Activated CD4-positive, alpha-beta T cell treated with anti-CD3 and anti-CD28 coated beads, Interleukin-2, amount 50 U/mL, for 48 hours (primary cell): ENCODE measurements at places on chromosomes 7 and 10.

DNA sequence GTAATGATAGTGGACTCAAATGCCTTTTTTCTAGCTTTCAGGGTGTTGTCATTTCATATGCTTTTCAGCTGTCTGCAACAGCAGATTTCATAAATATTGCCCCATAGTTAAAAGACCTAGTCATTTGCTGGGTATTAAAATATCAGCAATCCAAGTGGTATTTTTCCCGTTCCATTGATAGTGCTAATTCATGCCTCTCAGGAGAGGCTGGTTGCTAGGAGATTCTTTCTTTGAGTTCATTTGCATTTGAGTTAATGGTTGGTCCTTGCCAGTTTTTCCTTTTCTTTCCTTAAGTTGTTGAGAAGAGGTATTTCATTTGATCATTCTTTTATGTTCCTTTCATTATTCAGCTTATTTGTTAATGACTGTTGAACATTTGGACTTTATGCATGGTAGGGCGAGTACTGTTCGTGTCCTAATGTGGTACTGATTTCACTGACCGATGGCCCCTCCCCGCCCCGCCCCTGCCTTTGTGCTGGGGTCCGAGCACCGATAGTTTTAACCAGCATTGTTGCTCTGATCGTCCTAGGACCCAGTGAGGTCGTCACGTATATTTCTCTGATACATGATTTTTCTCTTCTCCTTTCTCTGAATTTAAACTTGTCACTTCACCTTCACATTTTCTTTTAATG lies 128.6 kb downstream of the CCNY start:
- DNase-seq, result no peak

GRCh38 chr7:112214883-112215282 lies 8.4 kb downstream of the ZNF277 start:
- no peak for DNase-seq

DNA sequence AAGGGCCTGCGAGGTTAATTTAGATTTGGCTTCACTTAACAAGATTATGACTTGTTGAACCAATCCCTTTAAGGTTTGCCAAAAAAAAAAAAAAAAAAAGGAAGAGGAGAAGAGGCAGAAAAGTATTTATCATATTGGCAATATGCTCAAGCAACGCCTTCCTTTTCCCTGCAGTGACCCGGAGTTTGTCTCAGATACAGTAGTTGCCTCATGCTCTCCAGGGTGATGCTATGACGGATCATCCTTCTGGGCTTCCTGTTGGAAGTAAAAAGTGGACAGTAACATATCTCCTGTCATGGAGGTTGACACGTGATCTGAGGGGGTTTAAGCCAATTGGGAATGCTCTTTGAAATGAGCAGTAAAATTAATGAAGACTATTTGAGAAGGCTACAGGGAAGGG lies 117.3 kb downstream of the BMPER start:
- no peak for DNase-seq

DNA sequence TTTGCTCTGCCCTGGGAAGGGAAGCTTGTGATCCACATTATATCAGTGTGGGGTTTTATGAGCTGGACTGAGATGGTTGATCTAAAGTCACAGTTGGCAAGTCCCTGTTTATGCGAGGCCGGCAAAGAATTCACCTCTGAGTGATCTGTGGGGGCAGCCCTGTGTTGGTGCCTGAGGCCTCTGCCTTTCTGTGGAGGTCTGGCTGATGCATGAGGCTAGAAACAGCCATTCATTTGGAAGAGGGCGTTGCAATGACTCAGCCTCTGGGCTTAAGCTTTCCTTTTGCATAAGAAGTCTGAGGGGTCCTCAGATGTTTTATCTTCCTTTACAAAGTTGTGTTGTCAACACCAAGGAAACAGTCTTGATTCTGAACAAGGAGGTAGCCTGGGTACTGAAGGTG lies 126.9 kb downstream of the MGMT start:
- DNase-seq, result no peak

DNA sequence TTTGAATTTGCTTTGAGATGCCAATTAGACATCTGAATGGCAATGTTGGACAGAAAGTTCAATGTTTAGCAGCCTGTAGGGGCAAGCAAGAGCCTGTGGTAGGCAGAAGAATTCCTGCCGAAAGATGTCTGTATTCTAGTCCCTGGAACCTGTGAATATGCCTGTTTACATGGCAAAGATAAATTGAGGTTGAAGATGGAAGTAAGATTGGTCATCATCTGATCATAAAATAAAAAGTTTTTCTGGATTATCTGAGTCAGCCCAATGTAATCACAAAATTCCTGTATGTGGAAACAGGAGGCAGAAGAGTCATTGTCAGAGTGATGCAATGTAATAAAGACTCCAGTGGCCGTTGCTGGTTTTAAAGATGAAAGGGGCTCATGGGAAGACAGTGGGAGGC lies 430.5 kb downstream of the MDFIC start:
- no peak for DNase-seq

- no peak for DNase-seq
Observed at GRCh38 chr7:27110186-27111031, 7.9 kb upstream of the HOXA2 start.

GRCh38 chr7:154918266-154918665 lies 84.7 kb downstream of the PAXIP1 start:
- DNase-seq, result no peak

DNA sequence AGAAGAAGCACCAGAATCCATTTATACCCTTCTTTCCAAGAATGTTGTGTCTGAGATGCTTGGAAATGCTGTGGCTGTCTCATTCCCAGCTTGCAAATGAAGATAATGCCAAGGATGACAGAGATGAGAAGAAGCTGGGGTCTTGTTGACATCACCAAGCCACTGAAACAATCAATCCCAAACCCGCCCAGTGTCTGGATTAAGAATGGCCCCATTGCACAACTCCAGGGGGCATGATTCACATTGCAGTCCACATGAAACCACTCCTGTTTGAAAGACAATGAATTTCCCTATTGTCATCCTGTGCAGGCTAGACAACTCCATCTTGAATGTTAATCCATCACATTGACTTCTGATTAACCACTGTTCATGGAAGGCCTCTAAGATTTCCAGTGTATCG lies 28.6 kb downstream of the SORBS1 start:
- no peak for DNase-seq

DNA sequence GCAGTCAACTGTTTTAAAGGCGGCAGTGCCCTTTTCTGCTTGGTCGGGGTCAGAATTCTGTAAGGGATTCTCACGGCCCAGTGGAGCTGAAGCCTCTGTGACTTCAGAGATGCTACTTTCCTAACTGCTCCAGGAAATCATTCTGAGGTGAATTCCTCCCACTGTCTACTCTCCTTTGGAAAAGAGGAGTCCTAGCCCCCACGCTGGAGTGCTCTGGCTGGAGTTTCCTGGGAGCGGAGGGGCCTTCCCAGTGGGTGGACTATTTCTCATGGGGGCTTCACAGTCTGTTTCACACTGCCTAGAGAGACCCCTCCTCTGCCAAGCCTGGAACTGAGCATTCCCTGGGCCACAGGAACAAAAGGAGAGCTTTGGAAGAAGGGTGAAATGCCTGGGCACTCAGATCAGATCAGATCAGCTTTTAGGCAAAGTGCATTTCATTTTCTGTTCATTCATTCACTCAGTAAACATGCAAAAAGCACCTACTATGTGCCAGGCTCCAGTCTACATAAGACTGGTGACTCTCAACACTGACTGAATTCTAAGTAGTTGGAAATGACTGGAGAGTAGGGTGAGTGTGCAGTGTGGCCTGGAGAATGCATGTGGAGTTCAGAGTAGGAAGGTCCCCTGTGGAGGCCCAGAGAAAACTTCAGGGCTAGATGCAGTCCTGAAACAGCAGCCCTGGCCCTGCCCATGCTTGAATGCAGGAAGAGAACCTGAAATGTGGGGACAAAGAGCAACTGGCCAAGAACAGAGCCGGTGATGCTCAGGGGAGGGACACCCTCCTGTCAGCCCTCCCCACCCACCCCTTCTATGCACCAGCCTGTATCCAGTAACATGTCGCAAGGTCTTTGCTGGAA lies 12.2 kb downstream of the ZNF488 start:
- DNase-seq, result no peak

- DNase-seq, result no peak
Observed at GRCh38 chr7:94838717-94839116, 68.7 kb upstream of the PPP1R9A start.

GRCh38 chr7:151308791-151309190 lies 32.8 kb upstream of the NUB1 start:
- DNase-seq, result no peak

DNA sequence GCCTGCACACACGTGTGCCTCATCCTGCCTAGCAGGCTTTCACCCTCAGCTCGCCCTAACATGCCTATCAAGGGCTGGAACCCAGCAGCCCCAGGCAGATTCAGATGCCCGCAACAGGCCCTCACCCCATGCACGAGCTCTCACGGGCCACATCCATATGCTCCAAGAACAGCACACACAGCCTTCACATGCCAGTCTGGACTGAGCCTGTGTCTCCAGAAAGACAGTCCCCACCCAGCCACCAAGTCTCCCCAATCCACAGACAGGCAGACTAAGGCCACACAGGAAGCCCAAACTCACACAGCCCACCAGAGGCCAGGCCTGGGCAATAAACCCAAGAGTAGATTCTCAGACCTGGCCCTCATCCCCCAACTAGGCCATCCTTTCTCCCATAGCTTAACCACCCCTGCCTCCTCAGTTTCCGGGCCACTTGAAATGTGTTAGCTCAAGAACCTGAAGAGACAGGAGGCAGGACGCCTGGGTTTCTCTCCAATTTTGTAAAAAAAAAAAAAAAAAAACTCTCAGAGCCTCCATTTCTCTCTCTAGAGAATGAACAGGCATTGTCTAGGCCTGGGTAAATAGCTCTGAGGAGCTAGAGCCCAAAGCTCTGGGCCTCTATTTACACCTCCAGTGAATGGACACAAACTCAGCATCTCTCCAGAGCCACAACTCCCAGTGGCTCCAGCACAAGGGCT lies 6.8 kb downstream of the LDB1 start:
- peak; percentile 19 for DNase-seq

DNA sequence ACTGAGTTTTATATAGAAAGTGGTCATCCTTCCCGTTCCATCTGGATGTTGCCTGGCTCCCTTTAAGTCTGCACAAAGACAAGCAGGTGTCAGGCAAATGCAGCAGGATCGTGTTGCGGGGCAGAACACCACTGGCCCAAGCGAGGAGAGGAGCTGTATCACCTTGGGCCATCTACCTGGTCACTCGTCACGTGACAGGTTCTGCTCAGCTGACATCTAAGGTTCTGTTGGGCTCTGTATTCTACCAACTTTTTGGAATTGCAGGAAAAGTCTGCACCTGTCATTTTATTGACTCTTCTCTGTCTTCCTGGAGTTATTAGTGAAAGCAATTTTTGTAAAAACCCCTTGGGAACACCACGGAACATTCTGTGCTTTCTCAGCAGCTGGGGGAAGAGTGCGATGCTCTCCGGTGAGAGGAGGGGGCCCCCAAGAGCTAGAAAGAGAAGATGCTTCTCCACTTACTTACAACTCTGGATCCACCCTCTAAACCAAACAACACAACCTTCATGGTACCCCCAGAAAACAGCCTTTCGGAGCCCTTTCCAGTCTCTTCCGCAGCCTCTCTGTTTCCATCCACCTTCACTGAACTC lies 83.4 kb upstream of the NMT2 start:
- DNase-seq, result no peak

DNA sequence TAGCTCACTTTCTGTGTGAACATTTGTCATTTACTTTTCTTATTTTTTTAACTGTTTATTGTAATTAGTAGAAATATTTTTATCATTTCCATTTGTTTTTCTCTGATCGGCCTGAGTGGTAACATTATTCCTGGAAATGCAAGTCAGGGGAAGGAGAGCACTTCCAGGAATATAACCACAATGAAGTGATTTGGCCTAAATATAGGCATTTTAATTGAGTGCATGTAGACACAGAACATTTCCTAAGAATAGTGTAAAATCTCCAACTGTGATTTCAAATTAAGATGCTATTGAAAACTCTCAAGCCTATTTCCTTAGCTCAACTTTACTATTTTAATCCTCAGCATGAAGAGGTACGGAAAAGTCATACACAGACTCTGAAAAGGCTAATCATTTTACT lies 86.5 kb upstream of the SKAP2 start:
- no peak for DNase-seq

DNA sequence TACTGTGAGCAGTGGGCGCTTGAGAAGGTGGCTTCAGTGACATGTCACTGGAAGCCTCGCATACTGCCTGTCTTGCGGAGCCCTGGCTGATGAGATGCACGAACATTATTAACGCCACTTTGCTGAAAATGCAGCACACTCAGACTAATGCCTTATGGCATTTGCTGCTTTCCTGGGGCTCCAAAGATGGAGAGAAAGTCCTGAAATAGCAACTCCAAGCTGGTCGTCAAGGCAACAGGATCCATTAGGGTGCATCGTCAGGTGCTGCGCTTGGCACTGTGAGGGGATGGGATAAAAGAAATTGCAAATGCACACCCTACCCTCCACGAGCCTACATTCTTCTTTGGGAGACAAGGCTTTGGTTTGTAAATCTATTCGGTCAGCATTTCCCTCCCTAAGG lies 592.5 kb downstream of the TYW1 start:
- DNase-seq, result no peak

DNA sequence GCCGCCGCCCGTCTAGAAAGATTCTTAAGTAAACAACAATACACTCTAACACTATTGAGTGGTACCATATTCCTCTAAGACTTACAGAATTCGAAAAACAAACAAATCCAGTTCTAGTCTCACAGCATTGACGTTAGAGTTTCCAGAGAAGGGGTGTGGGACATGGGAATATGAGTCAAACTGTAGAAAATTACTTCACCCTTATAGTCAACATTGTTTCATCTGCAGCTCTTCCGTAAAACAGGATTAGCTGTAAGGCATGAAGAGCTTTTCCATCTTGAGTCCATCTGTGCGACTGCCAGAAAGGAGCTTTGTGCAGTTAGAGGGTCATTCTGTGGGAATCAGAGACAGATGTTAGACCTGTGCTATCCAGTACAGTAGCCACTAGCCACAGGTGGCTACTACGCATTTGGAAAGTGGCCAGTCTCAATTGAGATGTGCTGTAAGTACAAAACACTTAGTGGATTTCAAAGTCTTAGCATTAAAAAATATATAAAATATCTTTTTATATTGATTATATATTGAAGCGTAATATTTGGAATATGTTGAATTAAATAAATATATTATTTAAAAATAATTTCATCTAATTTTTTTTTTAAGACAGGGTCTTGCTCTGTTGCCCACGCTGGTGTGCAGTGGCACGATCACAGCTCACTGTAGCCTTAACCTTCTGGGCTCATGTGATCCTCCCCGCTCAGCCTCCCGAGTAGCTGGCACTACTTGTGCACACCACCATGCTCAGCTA lies 79.8 kb upstream of the MPP7 start:
- no peak for DNase-seq

DNA sequence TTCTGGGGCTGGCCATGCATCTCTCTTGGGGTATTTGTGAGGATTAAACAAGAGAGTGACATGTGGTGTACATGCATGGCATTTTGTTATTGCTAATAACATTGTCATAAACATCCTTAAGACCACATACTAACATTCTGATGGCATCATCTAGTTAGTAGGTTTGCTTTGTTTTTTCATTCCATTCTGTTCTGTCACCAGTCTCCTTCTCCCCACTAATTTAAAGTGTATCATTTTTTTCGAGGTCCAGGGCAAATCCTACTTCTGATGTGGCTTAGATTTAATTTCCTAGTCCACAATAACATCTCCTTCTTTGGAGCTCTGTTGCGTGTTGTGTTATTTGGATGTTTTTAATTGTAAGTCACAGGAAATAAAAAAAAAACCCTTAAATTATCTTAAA lies 248.1 kb downstream of the LRMDA start:
- no peak for DNase-seq
